T47D (cell line): ENCODE measurements at places on chromosomes 16 and 17.
A peak's percentile ranks its signal among the peaks of the same experiment; 100 is the strongest.

- DNase-seq, result peak; percentile 97
Observed at GRCh38 chr16:2673066-2673999, 9.0 kb upstream of the KCTD5 start.

- DNase-seq, result no peak
Observed at GRCh38 chr17:32479074-32479617, 7.6 kb upstream of the CDK5R1 start.

- no peak for DNase-seq
Observed at GRCh38 chr17:75036643-75037268, 10.0 kb downstream of the ATP5PD start.

DNA sequence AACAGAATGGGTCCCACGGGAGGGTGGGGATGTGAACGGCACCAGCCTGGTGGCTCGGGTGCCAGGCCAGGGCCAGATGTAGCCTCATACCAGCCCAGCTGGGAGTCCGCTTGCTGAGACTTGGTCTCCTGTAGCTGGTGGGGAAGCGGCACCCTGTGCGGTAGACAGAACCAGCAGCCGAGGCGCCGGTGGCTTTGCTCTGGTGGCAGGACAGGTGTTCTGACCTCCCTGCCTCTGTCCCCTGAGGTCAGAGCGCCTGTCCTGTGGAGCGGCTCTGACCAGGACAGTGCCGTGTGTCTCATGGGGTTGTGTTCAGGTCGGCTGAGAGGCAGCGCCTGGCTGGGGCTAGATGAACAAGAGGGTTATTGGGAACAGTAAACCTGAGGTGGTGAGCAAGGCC is 20.1 kb downstream of the RAB40C start:
- DNase-seq, result no peak

DNA sequence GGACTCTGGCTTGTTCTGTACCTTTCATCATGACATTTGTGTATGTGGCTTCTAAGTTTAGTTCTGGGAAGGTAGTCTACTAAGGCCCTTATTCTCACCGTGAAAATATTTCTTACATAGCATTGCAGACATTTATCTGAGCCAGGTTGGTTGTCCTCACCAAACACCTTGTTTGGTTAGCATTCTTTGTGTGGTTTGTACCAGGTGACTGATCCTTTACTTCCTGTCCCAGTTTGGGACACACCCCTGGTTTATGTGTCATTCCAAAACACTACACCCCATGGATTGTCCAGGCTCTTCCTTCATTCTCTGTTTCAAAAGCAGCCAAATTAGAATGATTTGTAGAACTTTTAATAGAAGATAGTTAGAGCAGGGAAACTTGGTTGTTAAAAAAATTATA is 23.2 kb upstream of the DUSP14 start:
- no peak for DNase-seq

DNA sequence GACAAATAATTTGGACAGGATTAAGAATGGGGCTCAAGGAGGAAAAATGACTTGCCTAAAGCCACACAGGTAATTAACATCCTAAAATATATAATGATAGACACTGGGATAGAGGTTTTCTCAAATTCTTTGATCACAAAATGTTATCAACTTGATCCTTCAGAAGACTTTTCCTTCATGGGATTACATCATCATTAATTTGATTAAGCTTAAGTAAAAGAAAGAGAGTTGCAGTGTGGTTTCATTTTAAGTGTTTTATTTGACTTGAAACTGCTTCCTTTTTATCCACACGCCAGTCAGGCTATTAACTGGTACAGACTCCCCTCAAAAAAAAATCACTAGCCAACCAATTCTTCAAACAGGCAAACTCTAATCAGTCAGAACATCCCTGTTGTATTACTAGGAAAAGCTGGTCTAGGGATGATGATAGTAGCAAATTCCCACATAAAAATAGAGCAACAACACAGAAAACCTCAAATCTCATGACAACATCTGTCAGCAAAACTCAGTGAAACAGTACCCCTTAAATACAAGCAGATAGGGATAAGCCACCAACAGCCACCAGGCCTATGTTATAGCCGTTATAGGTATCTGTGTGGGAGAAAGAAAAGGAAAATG is 32.5 kb downstream of the AKAP10 start:
- DNase-seq, result no peak

- DNase-seq, result no peak
Observed at GRCh38 chr16:7185689-7186088, 147.0 kb upstream of the RBFOX1 start.

- no peak for DNase-seq
Observed at GRCh38 chr16:25026621-25027020, 11.5 kb upstream of the ARHGAP17 start.

GRCh38 chr16:12081048-12081404 is 104.5 kb downstream of the SNX29 start:
- no peak for DNase-seq

DNA sequence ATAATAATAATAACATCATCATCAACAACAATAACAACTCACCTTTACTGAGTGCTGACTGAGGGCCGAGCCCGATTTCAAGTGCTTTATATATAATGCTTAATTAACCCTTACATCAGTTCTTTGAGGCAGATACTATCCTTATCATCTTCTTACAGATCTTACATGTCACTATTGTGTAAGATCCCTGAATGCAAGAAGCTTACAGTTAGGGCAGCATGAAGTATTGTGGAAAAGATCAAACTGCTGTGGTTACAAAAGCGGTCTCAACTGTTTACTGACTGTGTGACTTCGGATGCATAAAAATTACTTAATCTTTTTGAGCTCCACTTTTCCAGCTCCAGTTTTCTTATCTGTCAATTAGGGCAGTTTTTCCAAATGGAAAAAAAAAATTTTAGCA is 3.3 kb downstream of the VAT1 start:
- no peak for DNase-seq

DNA sequence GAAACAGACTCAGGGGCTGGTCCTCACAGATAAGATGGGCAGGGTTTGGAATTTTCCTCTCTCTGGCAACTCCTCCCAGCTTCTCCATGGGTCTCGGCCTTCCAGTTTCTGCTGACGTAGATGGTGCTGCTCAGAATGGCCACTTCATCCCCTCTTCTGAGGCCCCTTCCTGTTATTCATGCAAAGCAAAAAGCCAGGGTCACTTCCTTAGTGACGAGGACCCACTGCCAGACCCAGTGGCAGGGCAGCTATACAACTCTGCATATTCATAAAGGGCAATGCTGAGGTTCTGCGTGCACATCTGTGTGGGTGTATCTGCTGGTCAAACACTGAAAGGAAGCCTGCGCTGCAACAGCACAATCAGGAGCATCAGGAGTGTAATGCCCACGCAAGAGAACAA is 108.8 kb downstream of the WSCD1 start:
- DNase-seq, result no peak

DNA sequence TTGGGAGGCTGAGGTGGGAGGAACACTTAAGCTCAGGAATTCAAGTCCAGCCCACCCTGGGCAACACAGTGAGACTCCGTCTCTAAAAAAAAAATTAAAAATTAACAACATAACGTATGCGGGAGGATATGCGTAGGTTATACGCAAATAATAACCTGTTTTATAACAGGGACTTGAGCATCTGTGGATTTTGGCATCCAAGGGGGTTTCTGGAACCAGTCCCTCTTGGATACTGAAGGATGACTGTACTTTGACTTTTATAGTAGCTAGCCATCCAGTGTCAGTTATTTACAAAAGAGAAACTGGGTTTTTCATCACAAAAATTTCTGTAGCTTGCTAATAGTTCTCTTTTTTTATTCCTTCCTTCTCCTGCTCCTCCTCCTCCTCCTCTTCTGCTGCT is 64.5 kb downstream of the TNRC6C start:
- DNase-seq, result no peak

- no peak for DNase-seq
Observed at GRCh38 chr16:85946541-85947124, 47.7 kb downstream of the IRF8 start.

- no peak for DNase-seq
Observed at GRCh38 chr16:22292320-22292719, 4.9 kb upstream of the POLR3E start.

DNA sequence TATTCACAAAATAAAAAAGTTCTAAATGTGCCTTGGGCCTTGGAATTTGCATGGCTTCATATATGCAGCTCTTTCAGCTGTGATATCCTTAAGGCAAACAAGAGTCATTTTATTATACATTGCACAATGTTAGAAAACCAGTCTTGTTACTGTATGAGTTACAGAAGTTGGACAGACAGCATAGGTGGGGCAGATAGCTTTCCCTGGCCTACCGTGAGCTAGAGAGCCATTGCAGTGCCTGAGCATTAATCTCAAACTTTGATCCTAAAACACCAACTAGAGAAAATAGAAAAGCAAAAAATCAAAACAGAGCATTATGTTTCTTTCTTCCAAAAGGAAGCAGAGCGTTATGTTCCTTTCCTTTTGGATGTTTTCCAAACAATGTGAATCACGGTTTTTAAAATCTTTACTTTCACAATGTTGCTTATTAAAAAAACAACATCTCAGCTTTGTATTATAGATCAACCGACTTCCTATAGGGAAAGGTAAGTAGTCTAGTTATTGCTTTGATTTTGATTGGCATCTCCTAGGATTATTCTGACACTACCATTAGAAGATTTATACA is 32.2 kb downstream of the ARHGAP44 start:
- peak; percentile 1 for DNase-seq

- DNase-seq, result no peak
Observed at GRCh38 chr17:83118071-83118841, 38.8 kb downstream of the METRNL start.
